ENCODE measurements at places on chromosomes 12 and 14. TPM values are rescaled to one million over a fixed set of nuclear protein-coding genes. Genes with fewer than 3 reads are reported as not detected.

DNA sequence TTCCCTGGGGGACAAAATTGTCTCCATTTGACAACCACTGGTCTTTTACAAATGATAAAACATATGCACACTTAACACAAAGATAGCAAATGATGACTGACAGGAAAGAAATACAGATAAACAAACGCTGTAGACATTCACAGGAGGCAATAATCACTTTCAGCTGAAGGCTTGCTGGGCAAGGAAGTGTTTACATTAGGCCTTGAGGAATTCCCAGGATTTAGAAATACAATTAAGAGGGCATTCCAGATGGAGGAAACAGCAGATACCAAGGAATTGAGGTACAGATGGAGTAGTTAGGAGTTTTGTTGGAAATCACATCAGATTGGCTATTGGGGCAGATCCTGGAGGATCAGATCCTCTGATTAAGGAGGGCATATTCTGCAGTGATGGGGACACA lies 93.9 kb downstream of the DYRK2 start:
- no peak for DNase-seq
- no peak overlapping the region for H3K27ac ChIP-seq
- H3K27me3 ChIP-seq: no peaks in the 10 kb centered on the region
- H3K4me1 ChIP-seq: no peaks in the 10 kb centered on the region
- H3K36me3 ChIP-seq: no peaks in the 10 kb centered on the region
- no peak overlapping the region for H3K4me3 ChIP-seq

GRCh38 chr14:92950773-92951172 lies 27.8 kb downstream of the CHGA start:
- peaks cover 5% of the 10 kb centered on the region for H3K4me1 ChIP-seq
- peaks cover 18% of the 10 kb centered on the region for H3K36me3 ChIP-seq
- H3K4me3 ChIP-seq: no peak overlapping the region
- no peak overlapping the region for H3K27ac ChIP-seq

- DNase-seq: no peak
- peaks cover 19% of the 10 kb centered on the region for H3K27me3 ChIP-seq
- H3K36me3 ChIP-seq: no peaks in the 10 kb centered on the region
- no peak overlapping the region for H3K4me3 ChIP-seq
- H3K4me1 ChIP-seq: no peaks in the 10 kb centered on the region
Observed at GRCh38 chr12:3055704-3056467, 21.3 kb upstream of the TSPAN9 start.

The LHX5 gene
- total RNA-seq: not detected

GRCh38 chr12:271161-271560 lies 8.5 kb upstream of the SLC6A13 start:
- H3K27ac ChIP-seq: no peak overlapping the region
- H3K27me3 ChIP-seq: no peaks in the 10 kb centered on the region
- H3K4me3 ChIP-seq: no peak overlapping the region
- H3K4me1 ChIP-seq: peaks cover under 1% of the 10 kb centered on the region
- no peaks in the 10 kb centered on the region for H3K36me3 ChIP-seq

The KRT6C gene
- total RNA-seq: not detected

- no peaks in the 10 kb centered on the region for H3K27me3 ChIP-seq
- no peak overlapping the region for H3K4me3 ChIP-seq
- H3K27ac ChIP-seq: no peak overlapping the region
- H3K36me3 ChIP-seq: peaks cover 4% of the 10 kb centered on the region
- no peak for DNase-seq
Observed at GRCh38 chr12:103908246-103908541, 22.0 kb upstream of the HSP90B1 start.

The AQP6 gene
- total RNA-seq: not detected

The PTPN6 gene
- total RNA-seq: 485 TPM

DNA sequence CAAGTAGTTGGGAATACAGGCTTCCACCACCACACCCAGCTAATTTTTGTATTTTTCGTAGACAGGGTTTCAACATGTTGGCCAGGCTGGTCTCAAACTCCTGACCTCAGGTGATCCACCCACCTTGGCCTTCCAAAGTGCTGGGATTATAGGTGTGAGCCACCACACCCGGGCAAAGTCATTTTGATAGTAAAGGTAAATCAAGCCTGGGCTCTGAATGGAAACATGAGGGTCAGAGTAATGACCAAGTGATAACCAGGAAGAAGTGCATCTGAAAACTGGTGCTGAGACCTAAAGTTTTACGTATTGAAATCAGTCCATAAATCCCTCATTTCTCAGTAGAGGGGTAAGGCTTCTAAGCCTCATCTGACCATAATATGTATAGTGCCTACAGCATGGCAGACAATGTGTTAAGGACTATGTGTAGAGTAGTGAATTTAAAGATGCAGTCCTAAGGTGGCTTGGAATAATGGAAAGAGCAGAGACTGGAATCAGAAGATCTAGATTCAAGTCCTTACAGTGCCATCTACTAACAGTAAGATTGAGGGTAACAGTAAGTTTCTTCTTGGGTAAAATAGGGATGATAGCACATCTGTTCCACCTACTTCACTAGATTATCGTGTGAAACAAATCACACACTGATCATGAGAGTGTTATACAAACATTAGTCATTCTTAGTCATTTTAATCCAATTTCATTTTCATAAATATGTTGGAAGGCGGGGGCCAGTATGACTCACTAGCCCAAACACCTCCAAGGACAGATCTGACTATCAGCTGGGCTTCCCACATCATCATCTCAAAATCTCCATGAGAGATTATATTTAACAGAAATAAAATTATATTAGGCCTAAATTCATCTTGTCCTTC lies 11.2 kb downstream of the MAP4K5 start:
- H3K27me3 ChIP-seq: no peaks in the 10 kb centered on the region
- H3K4me3 ChIP-seq: peak overlapping the region; percentile 64
- H3K4me1 ChIP-seq: peaks cover 50% of the 10 kb centered on the region

The RNASE7 gene
- total RNA-seq: not detected

The AKAP6 gene
- 1.2 TPM for total RNA-seq

DNA sequence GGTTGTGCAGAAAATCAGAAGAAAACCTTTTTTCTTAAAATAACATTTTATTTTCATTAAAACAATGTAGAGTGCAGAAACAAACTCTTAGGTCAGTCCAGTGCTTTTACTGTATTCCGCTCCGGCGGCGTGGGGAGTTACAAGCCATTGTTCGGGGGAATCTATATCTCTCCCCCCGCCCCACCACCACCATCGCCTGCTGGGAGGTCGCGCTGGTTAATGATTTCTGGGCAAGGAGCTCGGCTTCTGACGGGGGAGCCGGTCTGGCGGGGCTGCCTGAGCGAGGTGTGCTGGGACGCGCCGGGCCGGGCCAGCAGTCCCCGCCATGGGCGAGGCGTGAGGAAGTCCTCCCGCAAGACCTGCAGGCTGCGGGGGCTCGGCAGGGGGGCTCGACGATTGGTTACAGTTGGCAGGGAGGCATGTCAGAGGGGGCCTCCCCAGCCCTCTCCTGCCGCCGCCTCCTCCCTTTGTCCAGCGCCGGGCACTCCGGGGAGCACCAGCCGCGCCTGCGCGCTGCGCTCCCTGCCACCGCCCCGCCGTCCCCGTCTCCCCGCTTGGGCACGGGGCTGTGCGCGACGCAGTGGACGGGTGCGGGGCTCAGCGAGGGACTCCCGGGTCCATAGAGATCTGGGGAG lies 1.0 kb upstream of the DUSP6 start:
- peaks cover 33% of the 10 kb centered on the region for H3K4me1 ChIP-seq
- DNase-seq: peak; percentile 54
- peaks cover 14% of the 10 kb centered on the region for H3K27me3 ChIP-seq
- H3K4me3 ChIP-seq: peak overlapping the region; percentile 94
